NCI-H2171 (cell line): ENCODE measurements at places on chromosomes 7 and 10.

DNA sequence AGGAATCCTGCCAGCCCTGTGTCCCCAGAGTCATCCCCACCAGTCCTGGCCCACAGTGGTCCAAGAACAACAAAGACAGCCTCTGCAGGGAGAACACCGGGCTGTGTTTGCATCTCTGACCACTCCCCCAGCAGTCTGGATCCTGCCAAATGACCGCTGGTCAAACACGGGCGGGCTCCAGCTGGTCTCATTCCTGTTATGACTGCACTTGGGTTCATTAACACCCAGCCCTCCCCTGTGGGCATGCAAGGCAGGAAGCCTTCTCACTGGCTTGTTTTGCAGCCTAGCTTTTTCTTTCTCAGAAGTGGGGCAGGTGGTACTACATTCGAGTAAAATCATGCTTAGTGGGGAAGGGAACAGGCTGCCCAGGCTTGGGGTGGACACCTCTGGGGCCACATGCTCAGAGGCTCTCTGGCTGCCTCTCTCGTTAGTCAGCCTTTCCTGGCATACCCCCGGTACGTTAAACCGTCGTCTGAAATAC lies 190.0 kb downstream of the PLXNA4 start:
- DNase-seq, result no peak

DNA sequence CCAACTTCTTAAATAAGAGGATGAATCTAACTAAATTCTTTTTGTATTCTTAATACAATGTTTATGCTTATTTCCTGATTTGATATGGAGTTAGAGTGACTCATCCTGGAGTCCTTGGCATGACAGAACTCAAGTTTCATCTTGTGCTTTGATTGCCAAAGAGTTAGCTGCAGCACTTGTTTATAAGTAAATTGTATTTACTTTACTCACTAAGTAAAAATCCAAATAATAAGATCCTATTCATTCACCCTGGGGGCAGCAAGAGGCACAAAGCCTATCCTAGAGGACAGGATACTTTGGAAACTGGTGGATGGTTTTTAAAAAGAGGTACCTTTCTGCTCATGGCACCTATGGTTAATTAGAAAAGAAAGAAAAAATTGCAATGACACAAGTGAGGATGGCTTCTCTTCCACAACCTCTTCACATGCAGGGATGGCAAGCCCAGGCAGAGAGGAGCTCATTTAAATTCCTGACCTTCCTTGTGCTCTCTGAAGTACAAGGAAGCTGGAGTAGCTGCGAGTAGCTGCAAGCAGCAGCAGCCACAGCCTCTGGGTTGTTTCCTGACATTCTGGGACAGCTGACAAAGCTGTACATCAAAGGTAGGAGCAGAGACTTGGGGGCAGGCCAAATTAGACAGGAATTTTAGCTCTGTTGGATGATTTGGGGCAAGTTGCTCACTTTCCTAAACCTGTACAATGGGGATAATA lies 28.5 kb upstream of the CROT start:
- DNase-seq, result no peak

- no peak for DNase-seq
Observed at GRCh38 chr10:123309731-123310130, 155.5 kb downstream of the BUB3 start.

DNA sequence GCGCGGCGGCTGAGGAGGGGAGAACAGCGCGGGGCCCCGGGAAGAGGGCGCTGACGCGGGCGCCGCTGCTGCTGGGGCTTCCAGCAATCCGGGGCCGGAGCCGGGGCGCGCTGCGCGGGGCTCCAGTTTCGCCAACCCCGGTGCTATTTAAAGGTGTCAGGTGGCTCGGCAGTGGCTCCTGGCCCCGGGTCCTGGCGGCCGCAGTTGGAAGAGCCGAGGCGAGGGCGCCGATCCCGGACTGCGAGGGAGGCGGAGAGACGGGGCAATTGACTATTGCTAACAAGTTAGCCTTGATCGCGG lies 347 bp downstream of the LBX1 start:
- DNase-seq, result no peak

GRCh38 chr10:107666214-107666613 lies 501.7 kb upstream of the SORCS1 start:
- no peak for DNase-seq

- DNase-seq, result no peak
Observed at GRCh38 chr10:131710142-131710861, 190.5 kb upstream of the PPP2R2D start.

GRCh38 chr10:84547616-84548015 lies 219.2 kb downstream of the CCSER2 start:
- no peak for DNase-seq
